ENCODE measurements at places on chromosomes 5 and 9.
A peak's percentile ranks its signal among the peaks of the same experiment; 100 is the strongest.

GRCh38 chr5:161305601-161306000 is 240.9 kb downstream of the GABRB2 start:
- no peak for DNase-seq

DNA sequence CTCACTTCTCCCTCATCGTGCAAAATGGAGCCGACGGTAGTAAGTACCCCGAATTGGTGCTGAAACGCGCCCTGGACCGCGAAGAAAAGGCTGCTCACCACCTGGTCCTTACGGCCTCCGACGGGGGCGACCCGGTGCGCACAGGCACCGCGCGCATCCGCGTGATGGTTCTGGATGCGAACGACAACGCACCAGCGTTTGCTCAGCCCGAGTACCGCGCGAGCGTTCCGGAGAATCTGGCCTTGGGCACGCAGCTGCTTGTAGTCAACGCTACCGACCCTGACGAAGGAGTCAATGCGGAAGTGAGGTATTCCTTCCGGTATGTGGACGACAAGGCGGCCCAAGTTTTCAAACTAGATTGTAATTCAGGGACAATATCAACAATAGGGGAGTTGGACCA is 979 bp downstream of the PCDHGA12 start:
- DNase-seq: no peak

GRCh38 chr5:87853541-87853940 is 415.1 kb downstream of the TMEM161B start:
- no peak for DNase-seq

DNA sequence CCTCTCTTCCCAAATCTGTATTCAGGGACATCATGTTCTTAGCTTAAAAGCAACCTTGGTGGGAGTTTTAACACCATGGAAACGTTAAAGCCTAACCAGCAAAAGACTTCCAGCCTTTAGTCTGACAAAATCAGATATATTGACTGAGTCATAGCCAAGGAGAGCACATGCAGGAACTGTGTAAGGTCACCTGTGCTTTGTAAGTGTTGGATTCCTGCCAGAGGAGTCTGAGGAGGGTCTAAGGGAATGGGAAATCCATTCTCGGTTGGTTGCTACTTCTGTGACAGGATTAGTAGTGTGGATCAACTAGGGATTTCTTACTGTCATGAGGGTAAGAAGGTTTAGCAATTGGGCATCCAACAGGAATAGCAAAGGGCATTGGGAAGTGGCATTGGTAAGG is 142.0 kb upstream of the CHD1 start:
- no peak for DNase-seq

- DNase-seq: no peak
Observed at GRCh38 chr9:38486056-38486615, 61.9 kb upstream of the IGFBPL1 start.

GRCh38 chr9:3699883-3700282 is 174.1 kb upstream of the RFX3 start:
- DNase-seq: no peak

DNA sequence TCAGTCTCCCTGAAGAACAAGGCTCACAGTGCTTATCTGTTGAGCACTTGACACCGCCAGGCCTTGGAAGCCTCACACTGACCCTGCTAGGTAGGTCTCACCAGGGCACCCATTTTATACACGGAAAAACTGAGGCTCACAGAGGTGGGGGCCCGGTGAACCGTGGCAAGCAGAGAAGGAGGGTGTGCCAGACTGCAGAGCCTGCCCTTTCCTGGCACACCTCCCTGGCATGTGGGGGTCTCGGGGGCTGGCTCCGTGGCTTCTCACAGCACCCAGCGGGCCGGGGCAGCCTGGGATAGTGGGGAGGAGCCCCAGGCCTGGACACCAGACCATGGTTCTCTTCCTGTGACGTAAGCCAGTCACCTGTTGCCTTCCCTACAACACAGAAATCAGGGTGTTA is 53.7 kb upstream of the IER5L start:
- no peak for DNase-seq

- DNase-seq: no peak
Observed at GRCh38 chr5:37717613-37718431, 122.0 kb downstream of the GDNF start.

DNA sequence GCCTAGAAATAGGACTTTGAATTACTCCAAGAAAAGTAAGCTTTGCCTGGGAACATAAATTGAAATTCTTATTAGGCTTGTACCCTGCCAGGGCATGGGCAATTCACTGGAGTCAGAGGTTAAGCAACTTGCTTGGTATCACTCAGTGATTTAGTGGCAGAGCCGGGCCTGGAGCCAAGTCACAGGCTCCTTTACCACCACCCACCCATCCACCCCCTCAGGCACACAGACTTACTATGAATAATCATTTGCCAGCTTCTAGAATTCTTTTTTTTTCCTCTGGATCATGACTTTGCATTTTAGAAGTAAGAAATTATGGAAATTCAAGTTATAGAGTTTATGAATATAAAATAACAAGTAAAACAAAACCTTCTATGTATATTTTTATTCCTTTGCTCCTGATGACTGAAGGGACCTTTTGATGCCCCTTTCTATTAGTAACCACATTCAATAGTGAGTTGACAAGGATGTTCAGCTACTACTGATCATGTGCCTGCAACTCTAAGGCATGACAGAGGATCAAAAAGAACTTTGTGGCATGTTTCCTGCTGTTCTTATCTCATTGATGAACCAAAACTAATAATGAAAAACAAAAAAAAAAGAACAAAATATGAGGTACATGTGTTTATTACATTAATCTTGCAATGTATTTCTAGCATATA is 614.7 kb downstream of the TLR4 start:
- no peak for DNase-seq

DNA sequence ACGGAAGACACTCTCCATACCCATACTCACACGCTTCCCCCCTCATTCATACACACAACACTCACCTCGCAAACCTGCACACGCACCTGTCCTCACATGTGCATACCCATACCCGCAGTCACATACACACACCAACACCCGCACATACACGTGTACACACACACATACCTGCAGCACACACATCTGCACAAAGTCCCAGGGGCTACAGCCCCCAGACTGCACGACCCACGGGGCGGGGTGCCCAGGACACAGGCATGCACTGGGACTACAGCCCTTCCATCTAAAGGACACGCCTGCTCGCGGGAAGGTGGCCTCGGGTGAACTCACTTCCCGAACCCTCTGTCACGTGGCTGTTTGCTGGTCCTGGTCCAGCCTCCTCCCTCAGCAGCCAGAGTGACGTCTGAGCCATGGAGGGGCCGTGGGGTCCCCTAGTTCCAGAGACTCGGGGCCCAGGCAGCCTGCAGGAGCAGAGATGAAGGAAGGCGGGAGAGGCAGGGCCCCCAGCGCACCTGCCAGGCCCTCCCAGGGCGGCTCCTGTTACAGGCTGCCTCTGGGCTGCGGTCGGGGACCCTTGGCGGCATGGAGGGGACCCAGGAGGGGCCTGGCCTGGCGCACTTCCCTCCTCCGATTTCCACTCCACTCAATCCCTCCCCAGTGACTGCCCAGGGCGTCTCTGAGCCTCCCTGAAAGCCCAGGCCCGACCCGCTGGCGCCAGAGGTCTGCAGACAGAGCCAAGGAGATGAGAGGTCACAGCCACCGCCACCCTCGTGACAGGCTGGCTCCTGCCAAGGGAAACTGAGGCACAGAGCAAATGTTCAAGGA is 8.1 kb downstream of the SLC12A7 start:
- DNase-seq: peak; percentile 37

DNA sequence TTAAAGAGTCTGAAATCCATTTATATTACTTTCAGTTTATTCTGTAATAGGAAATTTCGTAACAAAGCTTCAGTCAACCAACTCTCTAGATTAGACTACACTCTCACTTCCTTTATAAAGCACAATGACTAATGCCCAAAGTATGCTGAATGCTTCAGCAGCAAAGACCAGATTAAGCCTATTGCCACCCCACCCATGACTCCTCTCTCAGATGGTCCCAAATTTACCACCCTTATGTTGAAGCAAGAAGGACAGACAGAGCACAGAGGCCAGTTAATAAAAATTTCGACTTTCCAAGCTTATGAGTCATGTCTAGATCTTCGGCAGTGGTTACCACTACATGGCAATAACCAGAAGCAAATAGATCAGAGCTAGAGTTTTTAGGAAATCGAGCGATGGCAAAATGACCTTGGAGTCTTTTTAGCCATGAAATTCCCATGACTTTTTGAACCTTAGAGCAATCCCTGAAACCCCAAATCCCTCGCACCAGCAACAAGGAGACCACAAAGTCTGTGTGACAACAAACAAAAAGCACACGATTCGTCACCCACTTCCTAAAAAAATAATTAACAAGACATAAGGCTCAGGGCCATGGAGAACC is 287.8 kb upstream of the RASA1 start:
- DNase-seq: no peak

- DNase-seq: no peak
Observed at GRCh38 chr5:173032730-173033129, 23.4 kb upstream of the CREBRF start.

DNA sequence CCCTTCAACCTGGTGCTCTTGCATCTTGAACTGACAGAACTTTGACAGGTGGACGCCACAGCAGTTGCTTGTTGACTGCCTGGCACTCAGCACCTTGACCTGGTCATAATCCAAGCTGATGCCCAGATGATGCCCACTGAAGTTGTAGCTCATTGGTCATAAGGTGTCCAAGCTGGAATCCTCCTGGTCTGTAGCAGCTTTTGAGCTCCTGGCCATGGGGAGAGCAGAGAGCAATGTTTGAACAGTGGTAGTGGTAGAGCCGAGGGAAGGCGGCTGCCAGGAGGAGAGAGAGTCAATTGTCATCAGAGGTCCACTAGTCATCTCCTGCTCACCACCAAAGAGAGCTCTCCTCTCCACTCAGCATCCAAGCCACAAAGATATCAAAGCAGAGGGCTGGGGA is 23.3 kb downstream of the CSF2 start:
- DNase-seq: no peak

DNA sequence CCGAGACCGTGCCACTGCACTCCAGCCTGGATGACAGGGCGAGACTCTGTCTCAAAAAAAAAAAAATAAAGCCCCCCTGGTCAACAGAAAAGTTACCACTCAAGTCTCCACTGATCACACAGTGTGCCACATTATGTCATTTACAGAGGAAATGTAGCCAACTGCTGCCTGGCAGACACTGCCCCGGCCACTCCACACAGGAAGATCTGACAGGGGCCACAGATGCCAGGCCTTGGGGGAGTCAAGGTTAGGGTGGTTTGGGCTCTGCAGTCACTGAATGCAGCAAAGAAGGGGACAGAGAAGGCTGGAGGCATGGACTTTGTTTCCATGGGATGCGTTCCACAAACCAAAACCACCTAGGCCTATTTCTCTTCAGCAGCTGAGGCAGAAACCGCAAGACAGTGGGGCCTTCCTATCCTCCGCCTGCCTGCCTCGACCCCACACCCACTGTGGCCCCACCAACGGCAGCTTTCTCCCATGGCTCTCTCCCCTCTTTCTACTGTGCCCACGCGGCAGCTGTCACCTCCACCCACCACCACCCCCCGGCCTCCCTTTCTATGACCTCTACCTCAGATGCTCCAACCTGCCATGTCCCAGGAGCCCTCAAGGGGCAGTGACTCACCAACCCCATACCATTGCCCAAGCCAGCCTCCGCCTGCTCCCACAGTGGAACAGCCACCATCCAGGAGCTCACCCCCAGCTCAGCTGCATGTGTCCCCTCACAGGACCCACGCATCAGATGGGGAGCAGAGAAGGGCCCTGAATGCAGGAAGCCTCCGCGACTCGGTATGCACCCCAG is 12.4 kb downstream of the IPPK start:
- no peak for DNase-seq

DNA sequence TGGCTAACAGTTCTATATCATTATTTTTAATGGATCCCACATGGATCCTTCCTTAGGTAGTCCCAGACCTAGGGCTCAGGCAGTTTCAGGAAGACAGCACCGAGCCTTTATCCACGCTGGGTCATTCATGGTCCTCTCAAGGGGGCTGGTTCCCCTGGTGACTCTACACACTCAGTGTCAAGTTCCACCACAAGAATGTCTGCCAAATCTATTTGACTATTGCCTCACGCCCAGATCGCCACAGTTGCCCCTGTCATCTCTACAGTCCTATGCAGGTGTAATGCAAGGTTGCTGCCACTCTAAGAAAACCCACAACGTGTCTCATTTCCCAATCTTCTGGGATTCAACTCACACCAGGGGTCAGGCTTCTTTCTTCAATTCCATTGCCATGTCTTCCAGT is 8.0 kb upstream of the ZNF366 start:
- DNase-seq: no peak

DNA sequence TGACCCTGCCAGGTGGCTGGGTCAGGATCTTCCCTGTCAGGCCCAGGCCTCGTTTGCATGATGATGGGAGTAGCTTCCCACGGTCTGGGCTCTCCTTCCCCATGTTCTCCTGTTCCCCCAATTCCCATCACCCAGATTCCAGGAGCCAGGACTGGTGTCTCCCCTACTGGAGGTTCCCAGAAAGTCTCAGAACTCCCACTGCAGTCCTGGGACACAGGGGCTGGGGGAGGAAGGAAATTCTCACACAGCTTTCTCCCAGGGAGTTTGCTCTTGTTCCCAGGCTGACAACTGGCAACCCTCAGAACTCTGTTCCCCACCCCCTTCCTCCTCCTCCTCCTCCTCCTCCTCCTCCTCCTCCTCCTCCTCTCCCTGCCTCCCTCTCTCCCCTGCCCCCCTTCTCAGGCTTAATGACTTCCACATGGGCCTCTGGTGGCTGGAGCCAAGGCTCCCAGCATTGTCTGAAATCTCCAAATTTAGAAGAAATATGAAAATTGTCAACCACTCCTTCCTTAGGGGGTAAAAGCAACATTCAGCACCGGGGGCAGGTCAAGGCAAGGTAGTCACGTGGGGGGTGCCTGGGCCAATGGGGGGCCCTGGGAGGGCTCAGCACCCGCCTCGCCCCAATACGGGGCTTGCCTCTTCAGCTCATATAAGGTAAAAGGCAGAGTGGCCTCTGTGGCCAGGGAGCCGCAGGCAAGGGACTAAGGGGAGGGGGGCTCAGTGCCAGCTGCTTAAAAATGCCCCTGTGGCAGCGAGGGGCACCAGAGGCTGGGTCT is 27.3 kb upstream of the IL17B start:
- DNase-seq: no peak

GRCh38 chr5:80761966-80762365 is 107.2 kb upstream of the DHFR start:
- no peak for DNase-seq

- no peak for DNase-seq
Observed at GRCh38 chr5:6333182-6333905, 45.0 kb downstream of the MED10 start.

Data from activated naive CD4-positive, alpha-beta T cell treated with anti-CD3 and anti-CD28 coated beads, Interleukin-2, amount 10 ng/mL, durations not matched to agents 7 days and 5 days (primary cell).